ENCODE measurements at places on chromosomes 7 and 10.

DNA sequence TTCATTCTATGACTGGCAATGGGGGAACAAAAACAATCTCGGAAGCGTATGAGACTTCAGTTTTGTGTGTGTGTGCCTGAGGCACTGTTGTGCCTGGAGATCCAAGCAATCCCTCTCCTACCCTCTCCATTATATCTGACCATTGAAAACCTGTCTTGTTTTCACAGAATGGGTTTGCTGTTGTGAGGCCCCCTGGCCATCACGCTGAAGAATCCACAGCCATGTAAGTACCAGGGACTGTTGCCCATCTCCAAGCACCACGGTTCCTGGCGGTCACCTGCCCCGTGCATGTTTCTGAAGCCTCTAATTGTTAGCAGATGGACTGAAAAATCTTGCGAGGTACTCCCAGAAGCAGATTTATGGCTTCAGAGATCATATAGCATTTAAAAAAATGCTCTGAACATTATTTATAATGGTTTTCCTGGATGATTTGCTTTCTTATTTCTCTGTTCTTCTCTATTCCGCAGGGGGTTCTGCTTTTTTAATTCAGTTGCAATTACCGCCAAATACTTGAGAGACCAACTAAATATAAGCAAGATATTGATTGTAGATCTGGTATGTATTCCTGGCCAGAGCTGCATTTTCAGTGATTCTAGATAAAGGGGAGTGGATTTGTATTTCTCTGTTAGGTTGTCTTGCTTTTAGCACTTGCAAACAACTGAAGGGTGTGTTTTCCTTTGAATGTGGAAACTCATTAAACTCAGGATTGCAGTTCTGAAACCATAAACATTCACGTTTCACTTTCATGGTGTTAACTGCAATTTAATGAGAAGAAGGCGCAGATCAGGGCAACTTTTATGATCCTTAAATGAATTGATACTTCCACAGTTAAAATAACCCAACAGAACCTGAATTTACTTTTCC, 288.2 kb downstream of the TWIST1 start:
- DNase-seq: no peak

GRCh38 chr7:82945480-82945879, 217.2 kb downstream of the PCLO start:
- DNase-seq: no peak

DNA sequence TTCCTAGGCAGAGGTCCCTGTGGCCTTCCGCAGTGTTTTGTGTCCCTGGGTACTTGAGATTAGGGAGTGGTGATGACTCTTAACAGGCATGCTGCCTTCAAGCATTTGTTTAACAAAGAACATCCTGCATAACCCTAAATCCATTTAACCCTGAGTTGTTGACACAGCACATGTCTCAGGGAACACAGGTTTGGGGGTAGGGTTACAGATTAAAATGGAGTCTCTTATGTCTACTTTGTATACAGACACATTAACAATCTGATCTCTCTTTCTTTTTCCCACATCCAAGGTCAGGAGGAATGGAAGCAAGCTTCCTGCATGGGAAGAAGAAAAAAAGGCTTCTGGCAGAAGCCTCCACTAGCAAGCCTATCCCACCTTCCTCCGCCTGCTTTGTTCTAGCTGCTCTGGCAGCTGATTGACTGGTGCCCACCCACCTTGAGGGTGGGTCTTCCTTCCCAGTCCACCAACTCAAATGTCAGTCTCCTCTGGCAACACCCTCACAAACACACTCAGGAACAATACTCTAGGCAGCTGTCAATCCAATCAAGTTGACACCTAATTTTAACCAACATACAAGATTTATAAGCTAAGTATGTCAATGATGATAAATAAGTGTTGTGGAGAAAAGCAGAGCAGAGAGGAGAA, 176.5 kb upstream of the CCZ1B start:
- no peak for DNase-seq

GRCh38 chr10:43037942-43038782, 38.7 kb upstream of the RET start:
- DNase-seq: no peak

- no peak for DNase-seq
Measured at GRCh38 chr10:21518641-21519396, 6.7 kb downstream of the SKIDA1 start.

- DNase-seq: no peak
Measured at GRCh38 chr10:126872768-126873167, 32.5 kb upstream of the DOCK1 start.

- no peak for DNase-seq
Measured at GRCh38 chr10:86343761-86344160, 22.8 kb downstream of the GRID1 start.

DNA sequence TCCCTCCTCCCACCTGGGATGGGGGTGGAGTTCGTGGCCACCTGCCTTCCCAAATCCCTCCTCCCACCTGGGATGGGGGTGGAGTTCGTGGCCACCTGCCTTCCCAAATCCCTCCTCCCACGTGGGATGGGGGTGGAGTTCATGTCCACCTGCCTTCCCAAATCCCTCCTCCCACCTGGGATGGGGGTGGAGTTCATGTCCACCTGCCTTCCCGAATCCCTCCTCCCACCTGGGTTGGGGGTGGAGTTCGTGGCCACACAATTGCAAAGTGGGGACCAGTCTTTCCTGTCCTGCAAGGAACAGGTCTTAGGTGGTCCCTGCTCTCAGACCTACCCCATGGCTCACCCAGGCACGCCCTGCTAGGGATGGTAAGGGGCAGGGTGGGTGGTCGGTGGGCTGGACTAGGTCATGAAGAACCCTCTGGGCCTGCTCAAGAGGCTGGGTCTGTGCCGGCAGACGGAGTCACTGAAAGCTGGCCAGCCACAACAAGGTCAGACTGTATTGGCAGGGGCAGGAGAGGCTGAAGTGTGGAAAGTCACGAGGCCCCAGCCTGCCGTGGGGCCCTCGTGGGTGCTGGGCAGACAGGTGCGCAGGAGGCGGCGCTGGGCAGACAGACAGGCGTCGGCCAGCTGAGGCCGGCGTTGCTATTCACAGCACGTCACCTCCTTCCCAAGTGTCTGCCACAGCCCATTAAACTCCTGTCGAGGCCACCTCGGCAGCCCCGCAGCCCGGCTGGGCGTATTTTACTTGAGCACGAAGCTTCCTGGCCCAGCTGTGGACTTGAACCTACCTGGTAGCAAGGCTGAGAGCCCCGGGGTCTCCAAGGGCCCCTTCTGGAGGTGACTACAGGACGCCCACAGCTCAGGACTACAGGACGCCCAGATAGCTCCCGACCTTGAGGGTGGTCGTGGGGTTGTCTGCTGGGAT, 4.1 kb downstream of the KNDC1 start:
- no peak for DNase-seq

GRCh38 chr10:69009360-69009759, 20.8 kb downstream of the KIFBP start:
- no peak for DNase-seq
